ENCODE measurements at places on chromosomes 16 and 17. TPM values are rescaled to one million over a fixed set of nuclear protein-coding genes. Genes with fewer than 3 reads are reported as not detected.

- peaks cover 23% of the 10 kb centered on the region for H3K4me1 ChIP-seq
- H3K27ac ChIP-seq, result no peak overlapping the region
- no peaks in the 10 kb centered on the region for H3K36me3 ChIP-seq
- peak; percentile 34 for DNase-seq
Observed at GRCh38 chr16:8663192-8664089, 11.0 kb upstream of the ABAT start.

DNA sequence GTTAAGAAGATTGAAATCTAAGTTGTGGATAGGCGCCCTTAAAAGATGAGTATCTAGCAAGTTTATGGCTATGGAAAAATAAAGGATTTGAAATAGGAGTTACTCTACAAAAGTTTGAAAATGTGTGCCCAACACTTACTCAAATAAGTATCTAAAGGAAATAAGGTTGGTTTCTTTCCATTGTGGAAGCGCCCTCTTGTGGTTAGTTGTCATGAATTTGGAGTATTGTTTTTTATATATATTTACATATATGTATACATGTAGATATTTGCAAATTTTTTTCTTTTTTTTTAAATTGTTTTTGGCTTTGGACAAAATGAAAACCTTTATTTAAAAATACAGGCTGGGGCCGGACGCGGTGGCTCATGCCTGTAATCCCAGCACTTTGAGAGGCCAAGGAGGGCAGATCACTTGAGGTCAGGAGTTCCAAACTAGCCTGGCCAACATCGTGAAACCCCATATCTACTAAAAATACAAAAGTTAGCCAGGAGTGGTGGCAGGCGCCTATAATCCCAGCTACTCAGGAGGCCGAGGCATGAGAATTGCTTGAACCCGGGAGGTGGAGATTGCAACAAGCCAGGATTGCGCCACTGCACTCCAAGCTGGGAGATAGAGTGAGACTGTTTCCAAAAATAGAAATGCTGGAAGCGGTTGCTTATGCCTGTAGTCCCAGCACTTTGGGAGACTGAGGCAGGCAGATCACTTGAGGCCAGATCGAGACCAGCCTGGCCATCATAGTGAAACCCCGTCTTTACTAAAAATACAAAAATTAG, 24.0 kb upstream of the VPS4A start:
- DNase-seq, result peak; percentile 19
- peaks cover 14% of the 10 kb centered on the region for H3K36me3 ChIP-seq
- H3K27ac ChIP-seq, result peak overlapping the region; percentile 20
- peaks cover 20% of the 10 kb centered on the region for H3K4me1 ChIP-seq
- no peaks in the 10 kb centered on the region for H3K27me3 ChIP-seq
- H3K4me3 ChIP-seq, result no peak overlapping the region

DNA sequence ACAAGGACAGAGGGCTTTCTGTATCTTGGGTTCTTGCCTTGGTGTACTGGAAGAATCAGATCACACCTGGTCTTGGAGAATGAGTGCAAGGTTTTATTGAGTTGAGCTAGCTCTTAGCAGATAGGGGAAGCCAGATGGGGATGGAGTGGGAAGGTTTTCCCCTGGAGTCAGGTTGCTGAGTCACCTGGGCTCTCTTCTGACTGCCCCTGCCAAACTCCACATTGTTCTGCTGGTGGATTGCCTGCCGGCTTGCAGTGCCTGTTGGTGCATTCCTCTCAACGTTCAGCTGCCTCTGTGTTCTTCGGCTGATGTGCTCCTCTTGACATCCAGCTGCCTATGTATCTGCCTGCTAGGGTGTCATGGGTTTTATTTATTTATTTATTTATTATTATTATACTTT, 1431.1 kb downstream of the CDH8 start:
- H3K4me1 ChIP-seq, result no peaks in the 10 kb centered on the region
- H3K4me3 ChIP-seq, result no peak overlapping the region
- no peak overlapping the region for H3K27ac ChIP-seq
- H3K27me3 ChIP-seq, result no peaks in the 10 kb centered on the region

- H3K36me3 ChIP-seq, result no peaks in the 10 kb centered on the region
- peak within 1 kb of the TSS; percentile 50 for H3K4me3 ChIP-seq
- H3K27ac ChIP-seq, result peak within 1 kb of the TSS; percentile 84
- peaks cover 11% of the 10 kb centered on the region for H3K4me1 ChIP-seq
- H3K27me3 ChIP-seq, result no peaks in the 10 kb centered on the region
Observed at GRCh38 chr17:17206124-17206912, at the start of gene PLD6. Gene PLD6, minus strand, starts transcription at chr17:17206333. Its CDS starts 47 bp downstream, at chr17:17206286.

SP2 gene
- 13.2 TPM for total RNA-seq

CTRB2 gene
- not detected for total RNA-seq

CTRL gene
- 0.94 TPM for total RNA-seq

TMEM98 gene
- total RNA-seq, result 77.0 TPM

- H3K27me3 ChIP-seq, result no peaks in the 10 kb centered on the region
- DNase-seq, result no peak
- H3K27ac ChIP-seq, result no peak overlapping the region
- H3K4me3 ChIP-seq, result no peak overlapping the region
- no peaks in the 10 kb centered on the region for H3K36me3 ChIP-seq
Observed at GRCh38 chr17:70290770-70291169, 121.4 kb downstream of the KCNJ2 start.

- DNase-seq, result no peak
- no peaks in the 10 kb centered on the region for H3K27me3 ChIP-seq
- no peak overlapping the region for H3K27ac ChIP-seq
- H3K36me3 ChIP-seq, result no peaks in the 10 kb centered on the region
- no peak overlapping the region for H3K4me3 ChIP-seq
Observed at GRCh38 chr17:76154292-76154691, 13.2 kb upstream of the FOXJ1 start.

GRCh38 chr17:49963626-49964302, 5.2 kb upstream of the DLX4 start:
- H3K27ac ChIP-seq, result no peak overlapping the region
- H3K27me3 ChIP-seq, result peaks cover 36% of the 10 kb centered on the region
- peak; percentile 7 for DNase-seq
- H3K4me1 ChIP-seq, result peaks cover 21% of the 10 kb centered on the region

DNA sequence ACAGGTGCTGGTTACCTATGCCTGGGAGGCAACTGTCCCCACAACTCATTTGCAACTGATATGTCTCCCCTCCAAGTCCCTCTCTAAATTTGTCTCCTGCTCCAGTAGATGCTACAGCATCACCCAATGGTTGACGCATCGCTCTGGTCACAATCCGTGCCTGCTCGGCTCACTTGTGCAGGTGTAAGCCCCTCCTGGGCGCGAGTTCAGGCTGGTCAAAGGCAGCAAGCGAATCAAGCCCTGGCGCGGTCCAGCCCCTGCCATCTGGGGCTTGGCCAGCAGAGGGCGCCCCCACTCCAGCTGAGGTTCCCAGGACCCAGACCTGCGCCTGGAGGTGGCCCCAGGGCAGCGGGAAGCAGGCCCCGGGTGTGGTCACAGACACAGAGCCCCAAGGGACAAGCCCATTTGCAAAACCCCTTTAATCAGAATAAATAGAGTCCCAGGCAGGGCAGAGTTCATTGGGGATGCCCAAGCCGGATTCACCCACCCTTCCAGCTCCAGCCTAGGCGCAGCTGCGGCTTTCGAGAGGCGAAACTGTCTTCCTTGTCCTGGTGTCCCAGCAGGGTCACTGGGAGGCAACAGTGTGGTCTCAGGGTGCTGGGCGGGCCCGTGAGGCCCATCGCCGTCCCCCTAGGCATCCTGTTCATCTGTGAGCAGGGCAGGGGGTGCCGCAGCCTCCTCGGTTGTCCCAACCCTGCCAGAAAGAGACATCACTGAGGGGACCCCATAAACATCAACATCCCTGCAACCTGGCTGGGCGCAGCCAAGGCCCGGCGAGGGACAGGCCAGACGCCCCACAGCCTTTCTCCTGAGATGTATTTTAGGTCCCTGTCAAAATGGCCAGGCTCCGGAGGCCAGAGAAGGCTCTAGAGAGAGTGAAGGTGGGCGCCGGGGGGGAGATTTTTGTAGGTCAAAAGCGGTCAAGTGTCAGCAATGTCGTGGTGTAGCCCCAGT, 15.8 kb downstream of the TMC6 start:
- H3K36me3 ChIP-seq, result no peaks in the 10 kb centered on the region
- H3K27ac ChIP-seq, result no peak overlapping the region
- H3K4me3 ChIP-seq, result no peak overlapping the region
- H3K27me3 ChIP-seq, result no peaks in the 10 kb centered on the region
- peak; percentile 69 for DNase-seq

DNA sequence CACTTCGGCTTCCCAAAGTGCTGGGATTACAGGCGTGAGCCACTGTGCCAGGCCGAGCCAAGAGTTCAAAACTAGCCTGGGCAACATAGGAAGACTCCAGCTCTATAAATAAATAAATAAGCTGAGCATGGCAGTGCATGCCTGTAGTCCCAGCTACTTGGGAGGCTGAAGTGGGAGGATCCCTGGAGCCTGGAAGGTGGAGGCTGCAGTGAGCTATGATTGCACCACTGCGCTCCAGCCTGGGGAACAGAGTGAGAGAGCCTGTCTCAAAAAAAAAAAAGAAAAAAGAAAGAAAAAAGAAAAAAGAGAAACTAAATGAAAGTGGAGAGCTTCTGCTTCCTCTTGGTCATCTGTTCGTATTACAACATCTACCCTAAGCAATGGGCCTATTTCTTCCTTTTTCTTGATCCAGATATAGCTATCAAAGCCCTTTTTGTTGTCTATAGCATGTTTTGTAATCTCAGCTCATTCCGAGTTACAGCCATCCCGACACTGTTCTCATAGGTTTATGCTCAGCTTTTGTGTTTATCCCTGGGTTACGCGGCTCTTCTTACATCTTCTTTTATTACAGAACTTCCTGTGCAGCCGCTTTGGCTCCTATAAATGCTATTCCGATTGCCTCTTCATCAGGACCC, 14.1 kb upstream of the MAPK3 start:
- no peaks in the 10 kb centered on the region for H3K4me1 ChIP-seq
- no peak overlapping the region for H3K4me3 ChIP-seq
- H3K27me3 ChIP-seq, result no peaks in the 10 kb centered on the region
- no peaks in the 10 kb centered on the region for H3K36me3 ChIP-seq
- no peak overlapping the region for H3K27ac ChIP-seq

- no peaks in the 10 kb centered on the region for H3K4me1 ChIP-seq
- H3K27me3 ChIP-seq, result no peaks in the 10 kb centered on the region
- peaks cover 32% of the 10 kb centered on the region for H3K36me3 ChIP-seq
Observed at GRCh38 chr16:19542138-19542821, 13.2 kb upstream of the VPS35L start.

- no peaks in the 10 kb centered on the region for H3K36me3 ChIP-seq
- no peaks in the 10 kb centered on the region for H3K27me3 ChIP-seq
- H3K4me3 ChIP-seq, result no peak overlapping the region
- DNase-seq, result no peak
- H3K27ac ChIP-seq, result no peak overlapping the region
Observed at GRCh38 chr16:762595-763268, 2.2 kb downstream of the MSLN start.

- no peaks in the 10 kb centered on the region for H3K27me3 ChIP-seq
- H3K4me1 ChIP-seq, result no peaks in the 10 kb centered on the region
- no peak for DNase-seq
- H3K36me3 ChIP-seq, result no peaks in the 10 kb centered on the region
- no peak overlapping the region for H3K4me3 ChIP-seq
Observed at GRCh38 chr17:66542129-66542966, 239.9 kb downstream of the PRKCA start.

DNA sequence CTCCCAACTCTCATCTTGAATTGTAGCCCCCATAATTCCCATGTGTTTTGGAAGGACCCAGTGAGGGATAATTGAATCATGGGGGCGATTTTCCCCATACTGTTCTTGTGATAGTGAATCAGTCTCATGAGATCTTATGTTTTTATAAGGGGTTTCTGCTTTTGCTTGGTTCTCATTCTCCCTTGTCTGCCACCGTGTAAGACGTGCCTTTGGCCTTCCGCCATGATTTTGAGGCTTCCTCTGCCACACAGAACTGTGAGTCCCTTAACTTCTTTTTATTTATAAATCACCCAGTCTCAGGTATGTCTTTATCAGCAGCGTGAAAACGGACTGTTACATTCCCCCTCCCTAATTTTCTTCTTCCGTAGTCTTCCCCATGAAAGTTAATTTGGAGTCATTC, 124.0 kb downstream of the ABCA8 start:
- DNase-seq, result no peak
- no peaks in the 10 kb centered on the region for H3K27me3 ChIP-seq
- H3K36me3 ChIP-seq, result no peaks in the 10 kb centered on the region
- H3K4me1 ChIP-seq, result no peaks in the 10 kb centered on the region
- H3K27ac ChIP-seq, result no peak overlapping the region

DNA sequence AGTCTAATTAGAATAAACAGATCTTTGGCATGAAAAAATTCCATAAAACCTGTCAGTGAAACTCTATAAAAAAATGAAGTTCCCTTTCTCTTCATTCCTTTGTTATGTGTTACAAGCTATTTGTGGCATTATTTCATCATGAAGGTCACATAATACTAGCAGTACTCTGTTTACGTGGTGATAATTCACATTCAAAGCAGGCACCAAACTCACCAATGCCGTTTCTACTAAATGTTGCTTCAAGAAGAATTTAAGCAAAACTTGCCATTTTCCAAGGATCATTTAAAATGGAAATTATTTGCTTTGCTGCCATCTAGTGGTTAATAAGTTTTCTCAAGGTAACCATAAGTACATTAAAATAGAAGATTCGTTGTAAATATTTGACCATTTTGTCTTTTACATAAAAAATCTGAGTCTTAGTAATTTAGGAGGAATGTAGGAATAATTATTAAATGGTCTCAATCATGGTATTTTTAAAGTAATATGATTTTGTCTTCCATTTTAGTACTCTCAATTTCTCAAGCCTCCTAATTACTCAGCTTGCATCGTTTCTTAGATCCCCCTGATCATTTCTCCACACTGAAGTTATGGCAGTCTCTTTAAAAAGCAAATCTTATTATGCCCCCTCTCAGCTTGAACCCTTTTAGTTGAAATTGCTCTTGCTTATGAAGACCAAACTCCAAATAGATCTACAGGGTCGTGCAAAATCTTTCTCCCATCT, 80.8 kb downstream of the OMG start:
- peak overlapping the region; percentile 21 for H3K27ac ChIP-seq
- no peaks in the 10 kb centered on the region for H3K27me3 ChIP-seq
- no peak overlapping the region for H3K4me3 ChIP-seq
- H3K36me3 ChIP-seq, result peaks cover 5% of the 10 kb centered on the region
- DNase-seq, result no peak

GRCh38 chr17:4087911-4088693, 54.7 kb downstream of the ZZEF1 start:
- H3K4me1 ChIP-seq, result no peaks in the 10 kb centered on the region
- H3K27me3 ChIP-seq, result no peaks in the 10 kb centered on the region
- no peak overlapping the region for H3K4me3 ChIP-seq
- DNase-seq, result no peak

DNA sequence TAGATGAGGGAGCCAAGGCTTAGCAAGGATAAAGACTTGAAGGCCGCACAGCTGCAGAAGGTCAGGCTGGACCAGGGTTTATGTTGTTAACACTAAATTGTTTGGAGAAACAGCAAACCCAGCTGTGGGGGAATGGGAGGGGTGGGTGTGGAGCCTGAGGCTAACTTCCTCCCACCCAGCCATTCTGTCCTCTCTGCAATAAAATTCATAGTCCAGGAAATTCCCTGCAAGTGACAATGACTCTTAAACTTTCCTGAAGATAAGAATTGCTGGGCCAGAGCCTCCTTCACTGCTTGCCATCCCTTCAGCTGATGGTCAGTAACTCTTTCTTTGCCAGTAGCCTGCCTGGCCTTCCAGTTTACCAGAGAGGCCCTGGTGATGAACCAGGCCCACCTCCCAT, 19.4 kb upstream of the ATP5MC1 start:
- H3K36me3 ChIP-seq, result no peaks in the 10 kb centered on the region
- H3K4me3 ChIP-seq, result no peak overlapping the region
- no peaks in the 10 kb centered on the region for H3K27me3 ChIP-seq
- no peaks in the 10 kb centered on the region for H3K4me1 ChIP-seq
- DNase-seq, result no peak

PITPNM3 gene
- total RNA-seq, result 6.8 TPM

HSF4 gene
- 45.6 TPM for total RNA-seq

GRCh38 chr17:16873174-16874035, 98.5 kb downstream of the TNFRSF13B start:
- no peaks in the 10 kb centered on the region for H3K36me3 ChIP-seq
- DNase-seq, result no peak
- H3K4me1 ChIP-seq, result no peaks in the 10 kb centered on the region

All from thyroid gland (tissue), 4 donors.